KBM-7 (cell line): ENCODE measurements at places on chromosomes 5 and 9.

GRCh38 chr9:131874447-131874846 is 134.6 kb upstream of the RAPGEF1 start:
- no peak for DNase-seq

GRCh38 chr9:133592731-133593409 is 16.3 kb downstream of the FAM163B start:
- DNase-seq: no peak

GRCh38 chr5:153352685-153353219 is 137.7 kb upstream of the GRIA1 start:
- peak; percentile 74 for DNase-seq

- DNase-seq: no peak
Observed at GRCh38 chr5:14142202-14142826, 828 bp upstream of the TRIO start.

DNA sequence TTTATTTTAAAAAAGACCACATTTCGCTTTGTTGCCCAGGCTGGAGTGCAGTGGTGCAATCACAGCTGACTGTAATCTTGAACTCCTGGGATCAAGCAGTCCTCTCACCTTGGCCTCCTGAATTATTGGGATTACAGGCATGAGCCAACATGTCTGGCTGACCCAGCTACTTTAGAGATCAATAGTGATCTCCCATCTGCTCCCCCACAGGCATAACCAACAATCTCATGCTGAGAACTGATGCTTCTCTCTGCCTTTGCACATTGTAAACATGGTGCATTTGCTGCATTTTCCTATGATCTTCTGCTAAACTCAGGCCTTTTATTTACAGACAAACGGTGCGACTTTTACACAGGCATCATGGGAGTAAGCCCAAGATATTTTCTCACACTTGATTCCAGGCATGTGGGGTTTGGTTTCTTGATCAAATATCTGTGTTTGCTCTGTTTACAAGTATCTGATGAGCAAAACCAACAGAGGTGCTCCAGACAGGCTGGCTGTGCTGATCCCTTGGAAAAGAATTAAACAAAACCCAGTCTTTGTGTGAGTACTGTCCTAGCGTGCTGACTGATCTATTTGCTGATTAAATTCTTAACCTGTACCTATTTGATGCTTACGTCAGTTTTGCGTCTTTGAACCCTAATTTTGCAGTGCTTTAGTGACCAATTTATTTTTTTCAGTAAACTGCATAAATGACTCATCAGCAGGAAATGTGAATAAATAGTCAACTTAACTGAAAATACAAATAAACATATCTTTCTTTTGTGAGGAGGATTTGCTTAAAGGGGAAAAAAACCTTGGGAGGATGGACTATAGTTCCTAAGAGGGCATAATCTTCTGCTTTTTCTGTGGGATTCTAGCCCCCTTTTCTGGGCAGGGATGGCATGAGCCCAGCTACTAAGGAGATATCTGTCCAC is 191.7 kb upstream of the NR3C1 start:
- no peak for DNase-seq

GRCh38 chr9:89886281-89886700 is 281.5 kb downstream of the GADD45G start:
- no peak for DNase-seq

DNA sequence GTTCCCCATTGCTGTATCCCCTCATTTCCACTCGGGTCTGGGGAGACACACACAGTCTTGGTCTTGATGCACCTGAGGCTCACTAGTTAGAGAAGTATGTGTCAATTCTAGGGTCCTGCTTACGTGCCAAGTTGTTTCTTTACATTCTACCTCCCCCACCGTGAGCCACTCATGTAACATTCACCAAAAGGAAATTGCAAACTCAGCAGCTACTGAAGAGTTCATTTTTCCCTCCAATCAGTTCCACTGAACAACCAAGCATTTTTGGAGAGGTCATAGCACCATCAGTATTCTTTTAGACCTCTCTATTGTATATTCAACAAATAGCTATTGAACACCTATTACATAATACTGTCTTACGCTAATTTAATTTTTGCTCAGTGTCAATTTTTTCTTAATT is 281.1 kb downstream of the SH3GL2 start:
- no peak for DNase-seq

- no peak for DNase-seq
Observed at GRCh38 chr5:170306381-170306831, 8.8 kb upstream of the LCP2 start.

GRCh38 chr5:56941981-56942380 is 9.9 kb downstream of the MIER3 start:
- DNase-seq: peak; percentile 27

GRCh38 chr5:78561261-78561660 is 87.3 kb downstream of the LHFPL2 start:
- no peak for DNase-seq

- no peak for DNase-seq
Observed at GRCh38 chr5:117218789-117219188, 644.2 kb upstream of the SEMA6A start.
